ENCODE measurements at places on chromosomes 7 and 10.

DNA sequence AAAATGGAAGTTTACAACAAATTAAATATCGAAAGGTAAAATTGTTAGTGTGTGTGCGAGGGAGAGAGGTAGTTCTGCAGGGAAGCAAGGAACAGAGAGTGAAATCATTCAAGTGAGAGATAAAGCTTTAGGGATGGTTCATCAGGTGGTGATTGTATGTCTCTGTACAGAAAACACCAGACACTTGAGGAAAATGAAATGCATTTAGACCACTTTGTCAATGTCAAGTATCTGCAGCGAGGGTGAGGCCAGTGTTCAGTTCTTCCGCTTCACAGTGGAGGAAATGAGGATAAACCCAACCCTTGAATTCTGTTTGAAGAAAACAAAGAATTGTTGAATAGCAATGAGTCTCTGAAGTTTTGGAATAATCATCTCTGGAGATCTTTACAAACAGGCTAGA lies 14.4 kb upstream of the ITGB1 start:
- no peak for DNase-seq

- no peak for DNase-seq
Observed at GRCh38 chr7:85001495-85002345, 185.1 kb downstream of the SEMA3D start.

DNA sequence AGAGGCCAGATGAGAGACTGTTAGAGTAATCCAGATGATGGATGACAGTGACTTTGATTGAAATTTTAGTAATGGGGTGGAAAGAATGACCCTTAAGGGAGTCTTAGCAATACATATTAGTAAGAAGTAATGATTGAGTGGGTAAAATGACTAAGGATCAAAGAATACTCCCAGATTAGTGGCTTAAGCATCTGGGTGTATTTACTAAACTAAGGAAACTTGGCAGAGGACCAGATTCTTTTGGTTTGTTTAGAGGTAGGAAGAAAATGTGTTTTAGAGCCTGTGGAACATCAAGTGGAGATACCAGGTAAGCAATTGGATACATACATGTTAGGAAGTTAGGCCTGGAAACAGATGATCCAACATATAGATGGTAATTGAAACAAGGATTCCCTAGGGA lies 58.8 kb upstream of the ADRA2A start:
- DNase-seq: no peak

DNA sequence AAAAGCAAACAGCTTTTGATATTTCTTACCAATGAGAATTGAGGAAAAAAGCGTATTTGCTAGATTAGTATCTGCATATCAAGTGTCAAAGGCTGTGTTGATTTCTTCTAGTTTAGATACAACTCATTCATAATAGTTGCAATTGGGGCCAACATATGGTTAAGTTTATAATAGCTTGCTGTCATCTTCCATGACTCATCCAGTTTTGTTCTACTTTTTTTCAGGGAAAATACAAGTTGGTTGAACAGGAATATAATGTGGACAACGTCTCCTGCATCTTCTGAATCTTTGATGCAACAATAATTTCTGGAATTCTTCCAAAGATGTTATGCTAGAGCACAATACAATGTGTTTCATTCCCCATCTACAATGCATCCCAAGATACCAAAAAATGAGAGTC lies 182.0 kb downstream of the THSD7A start:
- DNase-seq: no peak

DNA sequence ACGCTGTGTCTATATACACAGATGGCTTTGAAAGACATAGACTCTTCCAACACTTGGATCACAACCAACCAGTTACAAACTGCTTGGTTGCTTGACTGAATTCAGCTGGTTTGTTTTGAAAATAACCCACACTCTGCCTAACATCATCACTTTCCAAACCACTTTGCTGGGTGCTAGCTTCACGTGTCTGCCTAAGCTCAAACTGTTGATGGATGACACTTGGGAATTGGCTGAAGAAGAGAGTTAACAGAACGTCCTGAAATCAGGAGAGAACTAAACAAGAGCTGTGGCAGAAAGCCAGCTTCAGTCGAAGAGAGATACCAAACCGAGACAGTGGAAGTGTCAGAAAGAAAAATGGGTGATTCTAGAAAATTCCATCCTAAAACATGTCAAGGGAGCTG lies 420.8 kb upstream of the AUTS2 start:
- no peak for DNase-seq

GRCh38 chr7:107563081-107563774 lies 492 bp downstream of the COG5 start:
- DNase-seq: peak; percentile 69

GRCh38 chr10:5530412-5530806 lies 5.6 kb downstream of the CALML3 start:
- no peak for DNase-seq

GRCh38 chr7:12314199-12314598 lies 89.5 kb downstream of the VWDE start:
- no peak for DNase-seq

DNA sequence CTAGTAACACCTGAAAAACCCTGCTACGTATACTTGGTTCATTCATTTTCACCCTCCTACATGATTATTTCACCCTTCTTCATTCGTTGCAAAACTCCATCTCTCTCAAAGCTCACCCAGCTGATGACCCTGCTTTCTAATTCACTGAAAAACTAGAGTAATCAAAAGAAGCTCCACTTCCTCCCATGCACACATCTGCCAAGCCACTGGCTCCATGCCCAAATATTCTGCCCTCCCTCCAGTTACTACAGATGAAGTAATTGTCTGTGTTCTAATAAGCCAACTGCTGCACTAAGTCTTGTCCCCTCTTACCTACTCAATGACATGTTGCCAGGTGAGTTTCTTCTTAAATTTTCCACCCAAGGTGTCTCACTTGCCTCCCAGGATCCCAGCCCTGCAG lies 96.9 kb upstream of the CCDC71L start:
- no peak for DNase-seq

DNA sequence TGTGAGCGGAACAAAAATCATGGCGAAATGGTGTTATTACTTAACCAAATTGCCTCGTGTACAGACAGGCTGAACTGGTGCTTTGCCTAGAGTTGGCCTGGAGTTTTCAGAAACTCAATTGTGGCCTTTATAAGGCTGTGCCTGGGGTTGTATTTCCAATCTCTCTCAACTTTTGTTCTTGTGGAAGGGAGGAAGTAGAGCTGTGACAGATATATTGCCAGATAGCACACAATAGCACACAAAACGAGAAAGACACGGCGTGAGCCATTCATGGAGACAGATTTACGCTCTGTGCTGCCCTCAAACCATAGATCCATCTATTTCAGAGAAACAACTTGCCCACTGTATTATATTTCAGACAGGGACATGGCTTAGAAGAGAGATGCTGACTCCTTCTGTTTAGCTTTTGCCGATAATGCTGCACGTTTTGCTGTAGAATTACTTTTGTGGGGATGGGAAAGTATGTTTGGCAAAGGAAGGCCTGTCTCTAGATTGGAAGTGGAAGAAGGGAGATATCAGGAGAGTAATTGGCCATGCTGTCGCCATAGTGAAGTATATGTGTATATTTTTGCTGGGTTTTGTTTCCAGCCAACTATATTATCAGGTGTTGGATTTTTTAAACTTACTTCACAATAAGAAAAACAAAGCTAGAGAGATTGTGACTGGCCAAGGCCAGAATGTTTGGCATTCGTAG lies 80.4 kb downstream of the AUTS2 start:
- peak; percentile 84 for DNase-seq

DNA sequence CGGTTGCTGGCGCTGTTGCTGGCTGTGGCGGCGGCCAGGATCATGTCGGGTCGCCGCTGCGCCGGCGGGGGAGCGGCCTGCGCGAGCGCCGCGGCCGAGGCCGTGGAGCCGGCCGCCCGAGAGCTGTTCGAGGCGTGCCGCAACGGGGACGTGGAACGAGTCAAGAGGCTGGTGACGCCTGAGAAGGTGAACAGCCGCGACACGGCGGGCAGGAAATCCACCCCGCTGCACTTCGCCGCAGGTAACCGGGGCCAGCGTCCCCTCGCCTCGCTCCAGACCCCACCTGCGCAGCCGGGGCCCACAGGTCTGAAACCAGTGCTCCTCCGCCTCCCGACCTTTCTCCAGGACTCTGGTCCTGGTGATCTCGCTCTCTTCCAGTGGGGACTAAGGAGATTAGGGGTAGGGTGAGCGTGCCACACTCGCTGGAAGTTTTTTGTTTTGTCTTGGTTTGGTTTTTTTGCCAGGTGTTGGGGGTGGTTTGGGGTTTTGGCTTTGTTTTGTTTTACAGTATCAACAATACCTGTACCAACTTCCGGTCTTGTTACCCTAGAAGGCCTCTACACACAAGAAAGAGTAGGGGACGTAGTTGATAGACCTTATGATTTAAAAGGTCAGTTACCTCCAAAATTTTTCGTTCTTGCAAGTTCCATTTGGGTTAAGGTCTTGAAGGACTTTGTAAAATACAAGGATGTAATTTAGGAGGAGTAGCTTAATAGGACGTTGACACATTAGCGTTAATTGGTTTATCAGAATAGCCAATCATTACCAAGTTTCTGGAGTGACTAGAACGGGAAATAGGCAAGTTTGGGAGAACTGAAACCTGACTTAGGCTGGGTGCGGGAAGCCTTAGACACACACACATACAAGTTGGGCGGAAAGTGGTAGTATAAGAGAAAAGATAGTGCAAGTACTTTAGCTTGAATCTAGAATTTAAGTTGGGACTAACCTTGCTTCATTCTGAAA lies 704 bp downstream of the TNKS2 start:
- peak; percentile 35 for DNase-seq

DNA sequence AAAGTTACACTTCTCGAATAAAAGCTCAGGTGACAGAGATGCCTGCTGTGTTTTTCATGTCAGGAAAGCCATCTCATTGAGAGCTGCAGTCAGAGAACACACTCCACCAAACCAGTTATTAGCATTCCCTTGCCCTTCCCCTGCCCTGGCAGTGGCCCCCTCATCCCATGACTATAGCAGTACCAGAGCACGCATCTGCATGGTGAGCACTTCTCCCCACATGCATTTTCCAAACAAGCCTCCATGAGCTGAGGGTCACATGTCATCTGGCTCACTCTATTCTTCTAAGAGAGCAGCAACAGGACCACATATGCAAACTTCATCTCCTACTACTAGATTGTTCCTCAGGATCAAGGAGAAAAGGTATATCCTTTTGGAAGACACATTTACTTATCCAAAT lies 42.4 kb upstream of the FGL2 start:
- DNase-seq: no peak

DNA sequence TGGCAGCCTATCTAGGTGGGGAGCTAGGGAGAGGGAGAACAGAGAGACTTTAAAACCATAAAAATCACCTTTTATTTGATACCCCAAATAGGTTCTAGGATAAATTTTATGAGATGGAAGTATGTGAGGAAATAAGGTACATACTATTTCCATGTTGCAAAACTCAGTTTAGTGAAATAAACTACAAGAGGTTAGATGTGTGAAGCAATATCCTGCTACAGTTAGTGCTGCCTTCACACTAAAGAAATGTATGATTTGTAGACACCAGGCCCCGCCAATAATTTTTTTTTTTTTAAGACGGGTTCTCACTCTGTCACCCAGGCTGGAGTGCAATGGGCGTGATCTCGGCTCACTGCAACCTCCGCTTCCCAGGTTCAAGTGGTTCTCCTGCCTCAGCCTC lies 34.4 kb upstream of the RSBN1L start:
- no peak for DNase-seq

- DNase-seq: no peak
Observed at GRCh38 chr10:67670401-67670800, 25.6 kb downstream of the CTNNA3 start.

- DNase-seq: no peak
Observed at GRCh38 chr10:16231176-16231575, 205.6 kb upstream of the PTER start.

- DNase-seq: no peak
Observed at GRCh38 chr10:61744469-61744868, 81.7 kb downstream of the CABCOCO1 start.

GRCh38 chr10:34292675-34293074 lies 522.4 kb downstream of the PARD3 start:
- DNase-seq: no peak

GRCh38 chr7:34523226-34523918 lies 134.6 kb upstream of the NPSR1 start:
- no peak for DNase-seq

GRCh38 chr7:42091461-42092291 lies 145.3 kb downstream of the GLI3 start:
- DNase-seq: peak; percentile 81

DNA sequence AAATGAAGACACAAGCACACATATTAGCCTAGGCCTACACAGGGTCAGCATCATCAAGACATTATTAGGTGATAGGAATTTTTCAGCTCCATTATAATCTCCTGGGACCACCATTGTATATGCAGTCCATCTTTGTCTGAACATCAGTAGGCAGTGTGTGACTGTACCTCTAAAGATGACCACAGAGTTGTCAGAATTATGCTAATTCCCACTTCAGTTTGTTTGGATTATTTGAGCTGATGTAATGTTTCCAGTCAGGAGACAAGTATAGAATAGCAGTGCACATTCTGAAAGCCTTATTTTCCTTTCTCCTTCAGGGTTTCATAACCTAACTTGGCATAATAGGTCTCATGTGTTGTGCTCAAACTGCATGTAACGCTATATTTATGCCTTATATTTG lies 306.4 kb downstream of the NXPH1 start:
- no peak for DNase-seq

- DNase-seq: no peak
Observed at GRCh38 chr10:125148528-125148927, 11.8 kb downstream of the CTBP2 start.

DNA sequence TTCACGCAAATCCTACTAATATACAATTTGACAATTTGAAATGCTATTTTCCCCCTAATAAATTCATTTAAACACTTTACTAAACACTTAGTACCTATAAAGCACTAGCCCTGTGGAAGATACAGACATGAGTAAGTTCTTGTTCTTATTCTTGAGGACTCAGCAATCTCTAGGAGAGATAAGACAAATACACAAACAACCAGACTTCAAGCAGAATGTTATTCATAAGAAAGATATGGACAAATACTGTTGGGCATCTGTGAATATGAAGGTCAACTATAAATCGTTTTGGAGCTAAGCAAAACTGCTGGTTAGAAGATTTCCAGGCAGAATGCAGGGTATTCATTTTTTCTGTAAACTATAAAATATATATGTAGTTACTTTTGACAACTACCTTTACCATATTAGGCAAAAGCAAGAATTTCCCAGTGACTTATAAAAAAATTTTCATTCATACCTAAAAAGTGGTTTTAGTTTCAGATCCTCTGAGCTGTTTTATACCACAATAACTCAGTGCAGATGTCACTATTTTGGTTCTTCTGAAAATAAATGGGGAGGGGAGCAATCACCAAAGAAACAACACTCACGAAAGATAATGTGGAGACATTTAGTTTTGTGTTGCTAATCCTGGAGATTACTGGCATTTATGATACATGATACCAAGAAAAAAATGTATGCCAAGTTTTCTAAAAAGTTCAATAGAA lies 3.8 kb downstream of the VPS41 start:
- no peak for DNase-seq

DNA sequence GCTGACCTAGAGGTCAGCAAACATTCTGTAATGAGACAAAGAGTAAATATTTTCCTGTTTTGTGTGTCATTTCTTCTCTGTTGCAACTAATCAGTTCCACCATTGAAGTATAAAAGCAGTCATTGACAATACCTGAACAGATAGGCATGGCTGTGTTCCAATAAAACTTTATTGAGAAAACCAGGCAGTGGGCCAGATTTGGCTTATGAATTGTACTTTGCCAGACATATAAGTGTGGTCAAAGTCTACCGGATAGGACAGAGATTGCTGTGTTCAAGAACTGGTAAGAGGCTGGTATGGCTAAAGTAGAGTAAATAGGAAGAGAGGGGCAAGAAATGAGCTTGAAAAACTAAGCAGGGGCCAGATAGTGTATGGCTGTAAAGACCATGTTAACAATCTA lies 38.3 kb upstream of the TAC1 start:
- DNase-seq: no peak

Measured in renal pelvis (tissue), 12 donors.